ENCODE measurements at places on chromosomes 2 and 18.

GRCh38 chr18:42548493-42548892 lies 567.0 kb downstream of the RIT2 start:
- DNase-seq = no peak

- no peak for DNase-seq
These were observed 22.2 kb downstream of the ZSCAN30 start for GRCh38 chr18:35267809-35268208.

GRCh38 chr2:230872968-230873660 lies 8.4 kb downstream of the ITM2C start:
- no peak for DNase-seq

GRCh38 chr2:239240414-239240881 lies 160.4 kb downstream of the HDAC4 start:
- DNase-seq = no peak

GRCh38 chr18:48502906-48503305 lies 35.9 kb upstream of the CTIF start:
- no peak for DNase-seq

- DNase-seq = no peak
These were observed 53.9 kb downstream of the MAP4K3 start for GRCh38 chr2:39383146-39383545.

- no peak for DNase-seq
These were observed 52.6 kb downstream of the ATIC start for GRCh38 chr2:215364157-215365155.

DNA sequence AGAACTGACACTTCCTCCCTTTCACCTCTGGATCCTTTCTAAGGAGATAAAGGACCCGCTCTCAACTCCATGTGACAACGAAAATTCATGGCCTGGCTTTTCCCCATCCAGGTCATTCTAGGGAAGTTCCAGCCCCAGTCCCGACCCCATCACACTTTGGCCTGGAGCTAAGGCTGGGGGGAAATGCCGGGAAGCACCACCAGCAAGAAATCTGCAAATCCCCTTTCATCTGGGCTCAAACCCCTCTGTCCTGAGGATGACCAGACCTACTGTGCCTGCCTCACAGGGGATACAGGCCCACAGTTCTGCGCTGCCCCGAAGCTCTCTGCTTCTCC lies 1.3 kb downstream of the SIX2 start:
- DNase-seq = no peak

DNA sequence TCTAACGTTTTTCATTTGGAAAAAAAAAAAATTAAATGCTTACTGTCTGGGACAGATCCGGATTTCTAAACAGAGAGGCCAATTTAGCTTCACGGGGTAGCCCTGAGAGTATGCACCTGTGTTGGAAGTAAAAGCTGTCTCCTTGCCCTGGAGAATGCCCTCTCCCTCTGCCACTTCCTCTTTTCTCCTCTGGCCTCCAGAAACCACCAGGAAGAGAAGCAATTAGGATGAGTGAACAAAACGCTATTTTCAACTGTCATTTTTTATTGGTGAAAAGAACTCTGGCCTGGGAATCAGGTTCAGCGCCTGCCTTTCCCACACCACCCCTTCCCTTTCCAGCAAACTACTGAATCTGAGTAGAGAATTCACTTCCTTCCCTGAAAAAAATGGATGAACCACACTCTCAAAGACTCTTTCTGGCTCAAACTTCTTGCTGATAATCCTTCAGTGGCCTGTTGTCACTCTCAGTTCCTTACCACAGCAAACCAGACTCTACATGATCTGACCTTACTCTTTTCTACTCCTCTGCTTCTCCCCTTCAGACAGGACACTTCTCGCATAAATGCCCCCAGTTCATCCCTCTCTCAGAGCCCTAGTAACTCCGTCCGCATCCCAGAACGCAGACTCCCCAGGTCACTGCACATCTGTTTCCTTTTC lies 29.8 kb downstream of the KLF7 start:
- no peak for DNase-seq

DNA sequence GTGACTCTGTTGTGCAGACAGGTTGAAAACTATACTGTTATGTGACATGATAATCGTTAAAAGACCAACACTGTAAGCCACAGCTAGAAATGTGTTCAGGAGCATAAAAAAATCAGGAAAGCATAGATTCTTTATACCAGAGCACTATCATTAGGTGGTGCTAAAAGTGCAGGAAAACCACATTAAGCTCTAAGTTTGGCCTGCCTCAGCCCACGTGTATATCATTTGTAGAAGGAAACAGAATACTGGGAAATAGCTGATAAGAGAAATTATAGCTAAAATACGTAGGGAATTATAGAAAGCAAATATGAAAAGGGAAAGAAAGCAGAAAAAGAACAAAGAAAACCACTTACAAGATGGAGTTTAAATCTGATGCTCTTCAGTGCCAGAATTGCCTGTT lies 26.5 kb upstream of the C2orf74 start:
- DNase-seq = no peak

GRCh38 chr2:159375241-159375640 lies 88.7 kb upstream of the WDSUB1 start:
- DNase-seq = no peak

- DNase-seq = no peak
These were observed 171.6 kb downstream of the LDLRAD4 start for GRCh38 chr18:13390196-13390595.

- DNase-seq = no peak
These were observed 124.9 kb downstream of the PRELID3A start for GRCh38 chr18:12532661-12533060.

- no peak for DNase-seq
These were observed 77.2 kb upstream of the NDUFV2 start for GRCh38 chr18:9025091-9025838.

DNA sequence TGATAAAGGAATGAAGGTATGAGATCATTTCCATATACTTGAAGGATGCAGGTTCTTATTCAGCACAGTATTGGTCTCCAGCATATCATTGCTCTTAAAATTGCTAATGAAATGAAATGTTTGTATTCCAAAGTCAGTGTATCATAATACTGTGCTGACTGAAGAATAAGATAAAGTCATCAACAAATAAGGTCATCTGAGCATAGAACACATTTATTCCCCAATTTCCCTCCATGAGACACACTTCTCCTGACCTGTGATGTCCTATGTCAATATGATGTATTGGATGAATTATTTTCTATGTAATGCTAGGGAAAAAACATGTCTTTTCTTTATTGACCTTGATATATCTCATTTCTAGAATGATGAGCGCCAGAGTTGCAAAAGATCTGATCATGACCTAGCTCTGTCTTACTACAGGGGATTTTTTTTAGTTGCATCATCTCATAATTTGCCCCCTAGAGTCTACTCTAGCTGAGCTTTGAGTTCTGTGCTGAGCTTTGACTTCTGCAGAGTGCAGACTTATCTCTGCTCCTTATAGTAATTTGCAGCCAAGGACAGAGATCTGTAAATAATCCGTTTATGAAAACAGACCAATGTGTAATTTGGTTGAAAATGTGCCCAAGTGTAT lies 859.8 kb downstream of the TRIB2 start:
- DNase-seq = no peak

DNA sequence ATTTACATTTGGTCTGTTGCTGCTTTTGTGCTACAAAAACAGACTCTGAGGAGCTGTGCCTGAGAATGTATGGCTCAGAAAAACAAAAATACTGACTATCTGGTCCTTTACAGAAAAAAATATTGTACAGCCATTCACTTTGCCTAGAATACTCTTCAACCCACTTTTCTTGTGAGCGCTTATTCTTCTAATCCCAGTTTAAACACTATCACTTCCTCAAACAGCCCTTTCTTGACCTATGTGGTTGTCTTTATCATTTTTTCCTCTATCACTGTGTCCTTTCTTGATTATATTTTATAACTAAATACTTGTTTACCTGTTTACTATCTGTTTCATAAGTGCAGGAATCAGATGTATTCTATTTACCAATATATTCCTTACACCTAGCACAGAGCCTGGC lies 33.5 kb downstream of the CUL3 start:
- DNase-seq = no peak

GRCh38 chr2:157838442-157839161 lies 37.5 kb downstream of the ACVR1 start:
- no peak for DNase-seq

GRCh38 chr2:166229678-166230023 lies 101.8 kb upstream of the SCN1A start:
- no peak for DNase-seq

GRCh38 chr18:25230658-25231326 lies 121.2 kb downstream of the ZNF521 start:
- no peak for DNase-seq

GRCh38 chr2:8580316-8581233 lies 101.3 kb upstream of the ID2 start:
- DNase-seq = no peak

DNA sequence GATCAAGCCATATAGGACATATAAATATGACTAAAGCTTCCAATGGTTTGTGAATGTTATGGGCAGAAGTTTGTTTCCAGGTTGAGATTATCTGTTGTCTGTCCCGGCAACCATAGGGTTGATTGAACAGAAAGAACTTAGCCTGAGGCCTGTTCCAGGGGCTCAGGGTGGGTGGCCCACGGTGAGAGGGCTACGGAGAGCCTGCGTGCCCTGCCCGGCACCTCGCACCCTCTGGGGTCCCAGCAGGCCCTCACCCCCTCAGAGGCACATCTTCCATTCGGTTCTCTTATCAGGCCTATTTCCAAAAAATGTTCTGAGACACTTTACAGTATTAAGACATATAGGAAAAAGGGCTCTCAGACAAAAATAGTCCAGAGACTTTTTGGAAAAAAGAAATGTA lies 40.4 kb upstream of the LDLRAD4 start:
- DNase-seq = no peak

- DNase-seq = no peak
These were observed 14.3 kb upstream of the CTLA4 start for GRCh38 chr2:203853271-203853670.

DNA sequence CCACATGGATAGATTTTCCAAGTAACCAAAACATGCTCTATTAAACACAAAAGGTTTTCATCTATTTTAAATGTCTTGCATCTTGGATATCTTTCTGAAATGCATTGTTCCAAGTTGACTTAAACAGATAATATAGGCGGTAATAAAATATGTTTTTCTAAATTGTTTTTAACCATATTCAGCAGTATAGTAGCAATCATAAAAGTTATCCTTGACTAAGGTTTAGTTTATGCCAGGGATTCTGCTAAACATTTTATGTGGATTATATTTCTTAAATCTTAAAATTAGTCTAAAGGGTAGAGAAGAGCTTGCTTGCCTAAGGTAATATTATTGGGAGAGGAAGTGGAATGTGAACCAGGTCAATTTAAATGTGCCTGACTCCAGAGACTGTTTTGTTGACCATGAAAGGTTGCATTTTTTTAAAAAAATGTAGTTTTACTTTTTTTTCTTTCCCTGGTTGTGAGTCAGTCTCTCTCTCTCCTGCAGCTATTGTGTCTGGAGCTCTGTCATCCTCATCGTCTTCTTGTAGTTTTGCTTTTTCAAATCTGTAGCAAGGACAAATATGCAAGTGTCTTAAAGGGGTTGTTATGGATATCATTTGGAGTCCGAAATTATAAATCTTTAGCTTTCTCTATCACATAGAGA lies 309.1 kb upstream of the COL3A1 start:
- no peak for DNase-seq

GRCh38 chr18:51195451-51196117 lies 1.9 kb downstream of the MEX3C start:
- no peak for DNase-seq

DNA sequence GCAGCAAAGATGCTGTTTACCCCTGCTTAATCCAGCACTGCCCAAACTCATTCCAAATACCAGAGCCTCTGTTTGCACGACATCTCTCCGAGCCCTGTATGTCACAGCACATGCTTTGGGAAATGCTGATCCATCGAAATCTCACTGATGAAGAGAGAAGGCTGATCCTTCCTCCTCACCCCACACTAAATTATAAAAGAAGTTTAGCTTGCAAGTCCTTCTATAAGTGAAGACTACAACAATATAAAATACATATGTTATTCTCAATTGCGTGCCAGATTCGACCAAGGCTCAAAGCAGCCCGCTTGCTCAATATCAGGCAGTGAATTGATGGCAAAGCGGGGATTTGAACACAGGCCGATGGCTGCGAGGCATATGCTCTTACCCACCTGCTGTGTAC lies 30.7 kb upstream of the SLC35F6 start:
- DNase-seq = no peak

DNA sequence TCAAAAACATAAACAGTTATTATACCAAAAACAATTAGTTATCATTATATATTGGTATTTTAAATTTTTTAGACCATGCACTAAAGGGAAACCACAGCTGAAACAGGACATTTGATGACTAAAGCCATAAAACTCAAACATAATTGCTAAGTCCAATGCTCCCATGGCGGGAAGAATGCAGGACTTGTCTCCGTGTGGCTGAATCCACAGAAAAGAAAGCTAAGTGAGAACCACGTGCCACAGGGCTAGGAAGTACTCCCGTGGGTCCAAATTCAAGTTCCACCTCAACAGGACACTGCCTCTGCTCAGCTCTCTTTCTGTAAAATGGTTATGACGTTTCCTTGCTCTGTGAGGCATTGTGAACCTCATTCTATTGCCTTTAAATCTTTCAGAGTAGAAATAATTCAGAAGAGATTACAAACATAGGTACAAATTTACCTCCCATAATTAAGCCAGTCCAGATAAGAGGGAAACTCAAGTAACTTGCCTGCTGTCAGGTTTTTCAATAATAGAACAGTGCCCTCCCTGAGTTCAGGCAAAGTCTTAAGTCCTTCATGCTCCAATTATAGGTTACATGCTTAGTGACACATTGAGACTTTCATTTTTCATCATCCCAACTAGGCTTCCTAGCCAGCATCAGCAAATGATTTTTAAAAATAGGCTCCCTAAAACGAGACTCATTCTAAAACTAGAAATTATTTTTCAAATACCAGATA lies 36.7 kb downstream of the FTCDNL1 start:
- DNase-seq = no peak

GRCh38 chr2:37711308-37711731 lies 39.9 kb upstream of the CDC42EP3 start:
- peak; percentile 0 for DNase-seq

DNA sequence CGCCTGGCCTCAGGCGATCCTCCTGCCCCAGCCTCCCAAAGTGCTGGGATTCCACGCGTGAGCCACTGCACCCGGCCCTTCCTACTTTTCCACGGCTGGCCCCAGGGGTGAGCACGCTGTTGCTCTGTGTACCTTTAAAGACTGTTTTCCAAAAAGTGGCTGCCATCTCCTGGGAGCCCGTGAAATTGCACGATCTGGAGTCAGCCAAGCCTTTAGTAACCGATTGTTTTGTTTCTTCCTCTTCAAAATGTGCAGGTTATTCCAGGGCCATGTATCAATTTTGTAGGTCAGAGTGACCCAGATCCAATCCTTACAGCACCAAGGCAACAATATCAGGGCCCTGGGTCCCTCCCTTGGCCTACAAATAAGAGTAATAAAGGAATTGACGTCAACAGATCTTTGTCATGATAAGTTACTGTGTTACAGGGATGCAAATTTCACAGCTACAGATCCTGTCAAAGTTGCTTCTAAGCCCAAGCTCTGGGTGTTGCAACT lies 135.6 kb upstream of the ZNF236 start:
- no peak for DNase-seq

GRCh38 chr2:207137596-207138337 lies 28.0 kb downstream of the KLF7 start:
- no peak for DNase-seq
